ENCODE measurements at places on chromosomes 1 and 21.

DNA sequence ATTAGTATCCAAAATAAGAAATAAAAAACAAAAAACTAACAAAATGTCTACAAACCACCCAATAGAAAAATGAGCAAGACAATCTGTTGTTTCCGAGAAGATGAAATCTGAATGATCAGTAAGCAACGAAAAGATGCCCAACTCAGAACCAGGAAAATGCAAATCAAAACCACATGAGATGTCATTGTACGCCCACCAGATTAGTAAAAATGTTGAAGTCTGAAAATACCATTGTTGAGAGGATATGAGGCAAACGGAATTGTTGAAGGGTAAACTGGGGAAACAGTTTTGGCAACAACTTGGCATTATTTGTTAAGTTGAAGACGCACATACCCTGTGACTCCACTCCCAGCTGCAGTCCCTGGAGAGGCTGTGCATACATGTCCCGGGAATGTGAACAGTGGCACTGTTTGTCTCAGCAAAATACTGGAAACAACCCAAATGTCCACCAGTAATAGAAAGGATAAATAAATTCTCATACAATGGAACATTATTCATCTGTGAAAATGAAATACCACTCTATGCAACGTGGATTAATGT lies 10.6 kb downstream of the ZBTB17 start:
- DNase-seq = no peak

DNA sequence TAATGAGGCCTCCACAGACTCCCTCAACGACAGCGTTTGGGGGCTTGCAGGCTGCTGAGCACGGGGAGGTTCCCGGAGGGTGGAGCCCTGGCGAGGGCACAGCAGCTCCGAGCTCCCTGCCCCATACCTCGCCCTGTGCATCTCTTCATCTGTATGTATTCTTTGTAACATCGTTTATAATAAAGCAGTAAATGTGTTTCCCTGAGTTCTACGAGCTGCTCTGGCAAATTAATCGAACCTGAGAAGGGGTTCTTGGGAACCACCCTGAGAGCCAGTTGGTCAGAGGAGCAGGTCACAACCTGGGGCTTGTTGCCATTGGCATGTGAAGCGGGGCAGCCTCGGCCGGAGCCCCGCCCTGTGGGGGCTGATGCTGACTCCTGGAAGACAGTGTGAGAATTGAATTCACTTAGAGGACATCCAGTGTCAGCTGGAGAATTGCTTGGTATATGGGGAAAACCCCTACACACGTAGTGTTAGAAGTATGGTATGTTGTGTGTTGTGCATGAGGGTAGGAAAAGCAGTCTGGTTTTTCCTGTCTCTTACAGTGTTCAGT lies 11.5 kb downstream of the SLC37A1 start:
- DNase-seq = no peak

DNA sequence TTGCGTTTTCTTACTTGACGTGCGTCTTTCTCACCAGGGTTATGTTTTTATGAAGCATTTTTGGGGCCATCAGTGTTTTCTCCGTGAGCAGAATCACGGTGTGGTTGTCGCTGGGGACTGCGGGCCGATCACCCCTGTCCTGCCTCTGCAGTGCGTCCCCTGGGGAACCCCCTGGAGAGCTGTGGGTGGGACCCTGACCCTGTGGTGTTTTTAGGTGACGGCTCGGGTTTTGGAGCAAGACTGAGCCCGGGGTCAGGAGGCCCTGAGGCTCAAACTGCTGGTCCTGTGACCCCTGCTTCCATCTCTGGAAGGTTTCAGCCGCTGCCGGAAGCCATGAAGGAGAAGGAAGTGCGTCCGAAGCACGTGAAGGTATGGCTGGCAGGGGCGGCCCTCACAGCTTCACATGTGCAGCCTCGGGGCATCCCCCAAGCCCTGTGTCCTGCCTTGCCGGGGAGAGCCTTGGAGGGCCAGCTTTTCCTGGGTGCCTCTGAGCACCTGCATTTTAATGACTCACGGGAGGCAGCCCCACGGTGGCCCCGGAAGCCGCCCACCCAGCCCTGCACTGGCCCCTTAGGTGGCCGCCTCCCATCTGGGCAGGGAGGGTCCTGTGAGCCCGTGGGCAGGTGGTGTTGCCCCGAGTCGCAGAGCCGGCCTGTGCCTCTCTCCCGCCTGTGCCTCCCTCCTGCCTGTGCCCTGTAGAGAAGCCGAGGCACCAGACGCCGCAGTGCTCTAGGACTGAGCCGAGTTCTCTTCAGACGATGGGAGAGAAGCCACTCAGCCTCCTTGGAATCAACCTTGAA lies 36.7 kb upstream of the DIP2A start:
- DNase-seq = no peak

DNA sequence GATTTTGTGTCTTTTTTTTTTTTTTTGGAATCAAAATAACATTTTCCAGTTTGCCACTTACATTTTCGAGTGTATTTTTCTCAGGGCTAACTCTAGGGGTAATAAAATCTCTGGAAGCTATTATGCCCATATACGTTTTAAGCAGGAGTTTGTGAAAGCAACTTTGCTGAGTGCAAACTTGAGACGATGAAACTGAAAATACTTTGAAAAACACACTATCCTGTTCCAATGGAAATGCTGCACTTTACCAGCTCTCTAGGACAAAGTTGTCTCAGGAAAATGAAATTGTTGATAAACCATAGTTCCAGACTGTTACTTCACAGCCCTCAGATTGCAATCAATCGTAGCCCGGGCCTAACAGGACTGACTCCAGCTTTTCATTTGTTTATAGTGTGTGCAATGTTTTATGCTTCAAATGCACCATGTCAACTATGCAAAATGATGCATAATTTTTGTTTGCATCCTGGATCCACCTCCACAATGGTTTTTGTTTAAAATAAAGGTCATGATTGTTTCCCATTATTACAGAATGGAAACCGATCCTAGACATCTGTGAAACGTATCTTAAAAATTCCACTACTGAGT lies 220.6 kb upstream of the PKN2 start:
- DNase-seq = no peak

- no peak for DNase-seq
Observed at GRCh38 chr1:215844777-215845176, 277.7 kb downstream of the KCTD3 start.

DNA sequence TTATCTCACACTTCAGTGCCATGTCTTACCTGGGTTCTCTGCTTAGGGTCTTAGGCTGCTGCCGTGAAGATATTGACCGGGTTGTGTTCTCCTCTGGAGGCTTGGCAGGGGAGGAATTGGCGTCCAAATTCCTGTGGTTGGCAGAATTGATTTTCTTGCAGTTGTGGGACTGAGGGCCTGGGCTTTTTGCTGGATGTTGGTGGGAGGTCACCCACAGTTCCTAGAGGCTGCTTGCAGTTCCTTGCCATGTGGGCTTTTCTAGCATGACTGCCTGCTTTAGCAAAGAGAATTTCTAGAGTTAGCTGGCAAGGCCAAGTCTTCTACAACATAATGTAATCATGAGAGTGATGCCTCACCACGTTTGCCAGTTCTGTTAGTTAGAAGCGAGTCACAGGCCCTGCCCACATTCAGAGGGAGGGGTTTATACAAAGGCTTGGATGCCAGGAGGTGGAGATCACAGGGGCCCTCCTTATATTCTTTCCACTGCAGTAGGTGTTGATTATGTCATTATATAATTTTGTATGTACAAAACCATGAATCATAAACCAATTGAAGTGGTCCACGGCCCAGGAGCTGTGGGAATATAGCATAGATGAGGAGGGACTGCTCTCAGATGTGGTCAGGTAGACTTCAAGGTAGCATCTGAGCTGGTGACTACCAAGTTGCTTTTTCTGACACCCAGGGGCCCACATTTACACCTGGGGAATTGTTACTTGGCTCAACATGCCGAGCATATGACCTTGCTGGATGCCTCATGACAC lies 6.6 kb downstream of the UBL4B start:
- DNase-seq = no peak

GRCh38 chr1:117512728-117513321 lies 93.0 kb upstream of the TENT5C start:
- DNase-seq = no peak

GRCh38 chr1:56837244-56837939 lies 17.2 kb upstream of the C8A start:
- no peak for DNase-seq
